ENCODE measurements at places on chromosomes 6 and 20.

DNA sequence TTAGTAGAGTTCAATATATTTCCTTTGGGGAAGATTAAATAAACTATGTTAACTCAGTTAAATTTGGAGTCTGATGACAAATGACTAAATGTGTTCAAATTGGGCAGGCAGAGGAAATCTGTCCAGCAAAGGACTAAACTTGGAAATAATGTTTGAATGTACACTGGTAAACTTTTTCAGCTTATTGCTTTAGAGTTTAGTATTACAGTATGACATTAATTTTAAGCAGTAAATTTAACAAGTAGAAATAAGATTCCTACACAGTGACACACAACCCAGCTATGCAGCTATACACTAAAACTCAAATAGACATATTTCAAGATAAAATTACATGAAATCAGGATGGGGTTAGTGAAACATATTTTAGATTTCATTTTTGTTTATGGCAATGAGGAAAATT lies 42.6 kb upstream of the HDGFL1 start:
- no peak for DNase-seq

GRCh38 chr6:64538722-64539121 lies 903.1 kb downstream of the PHF3 start:
- no peak for DNase-seq

GRCh38 chr20:47137231-47137870 lies 219.1 kb downstream of the ZMYND8 start:
- no peak for DNase-seq

- DNase-seq: no peak
These were observed 96.6 kb upstream of the IRAK1BP1 start for GRCh38 chr6:78770765-78771164.

DNA sequence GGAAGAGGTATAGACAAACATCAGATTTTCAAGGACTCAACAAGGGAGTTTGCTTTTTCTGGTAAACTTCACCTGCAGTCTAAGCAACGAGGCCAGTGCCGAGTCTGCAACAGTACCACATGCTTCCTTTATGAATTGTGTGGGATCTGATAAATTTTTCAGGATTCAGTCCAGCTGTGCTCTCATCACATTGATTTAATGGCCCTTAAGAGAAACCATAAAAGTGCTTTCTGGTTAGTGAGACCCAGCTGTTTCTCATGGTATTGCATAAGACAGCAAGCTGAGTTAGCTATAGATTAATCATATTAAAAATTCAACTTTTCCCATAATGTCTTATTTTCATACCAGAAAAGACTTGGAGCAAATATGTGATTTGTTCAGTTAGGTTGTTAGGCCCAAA lies 291.4 kb downstream of the CENPW start:
- no peak for DNase-seq

GRCh38 chr6:152271776-152272464 lies 365.2 kb downstream of the SYNE1 start:
- DNase-seq: no peak

GRCh38 chr6:72646604-72647485 lies 25.0 kb downstream of the KCNQ5 start:
- DNase-seq: no peak

DNA sequence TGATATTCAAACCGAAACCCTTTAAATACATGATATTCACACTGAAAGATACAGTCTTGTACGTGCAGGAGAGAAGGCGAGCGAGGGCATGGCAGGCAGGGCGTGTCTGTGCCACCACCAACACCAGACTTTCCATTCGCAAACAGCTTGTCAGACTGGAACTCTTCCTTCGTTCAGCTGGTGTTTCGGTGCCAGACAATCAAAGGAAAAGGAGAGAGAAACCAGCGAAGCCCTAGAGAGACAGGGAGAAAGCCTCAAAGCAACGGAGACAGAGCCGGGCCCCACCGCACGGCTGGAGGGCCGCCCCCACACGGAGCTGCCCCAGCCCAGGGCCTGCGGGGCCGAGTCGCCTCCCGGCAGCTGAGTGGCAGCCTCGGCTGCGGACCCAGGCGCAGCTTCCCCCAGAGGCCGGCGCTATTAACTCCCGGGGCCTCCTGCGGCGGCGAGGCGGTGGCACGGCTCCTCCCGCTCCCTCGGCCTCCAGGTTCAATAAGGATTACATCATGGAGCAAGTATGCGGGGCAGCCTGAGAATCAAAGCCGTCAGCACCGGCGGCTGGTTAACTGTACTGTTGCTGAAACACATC lies 32.1 kb upstream of the NR2E1 start:
- no peak for DNase-seq

GRCh38 chr6:79694623-79695343 lies 63.7 kb downstream of the SH3BGRL2 start:
- DNase-seq: no peak

DNA sequence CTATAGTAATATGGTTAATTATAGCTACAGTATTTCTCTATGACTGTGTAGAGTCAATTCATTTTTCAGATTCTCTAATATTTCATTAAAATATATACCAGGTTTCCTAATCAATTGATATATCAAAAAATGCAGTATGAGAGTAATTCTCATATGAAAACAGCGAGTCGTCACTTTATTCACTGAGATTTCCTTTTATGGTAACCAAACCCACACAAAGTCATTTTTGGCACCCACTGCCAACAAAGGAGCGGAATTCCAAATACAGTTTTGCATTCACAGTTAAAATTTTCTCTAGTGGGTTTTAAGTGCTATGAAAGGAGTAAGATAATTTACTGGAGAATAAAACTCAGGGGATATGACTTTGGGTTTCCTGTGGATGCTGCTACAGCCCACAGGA lies 163.8 kb downstream of the HIVEP2 start:
- DNase-seq: no peak

- DNase-seq: no peak
These were observed 19.7 kb downstream of the ZSCAN23 start for GRCh38 chr6:28423546-28423945.

DNA sequence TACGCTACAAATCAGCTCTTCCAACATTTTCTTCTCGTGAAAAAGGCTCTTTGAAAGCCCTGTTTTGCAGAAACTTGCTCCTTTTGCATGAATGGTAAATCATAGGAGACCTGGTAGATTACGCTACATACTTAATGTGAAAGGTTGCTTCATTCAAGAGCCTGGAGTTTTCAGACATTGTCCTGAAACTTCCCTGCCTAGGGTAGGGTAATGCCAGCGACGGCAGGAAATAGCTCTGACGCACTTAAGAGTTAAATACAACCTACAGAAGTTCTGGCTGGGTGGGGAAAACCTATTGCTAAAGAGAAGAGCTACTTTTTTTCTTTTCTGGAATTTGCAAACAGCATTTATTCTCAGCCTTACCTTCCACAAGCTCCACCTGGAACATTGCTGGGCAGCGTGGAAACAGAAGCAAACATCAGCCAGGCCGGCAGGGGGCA lies 144.5 kb downstream of the LPA start:
- no peak for DNase-seq

- no peak for DNase-seq
These were observed 17.6 kb upstream of the FUCA2 start for GRCh38 chr6:143529095-143529494.

- DNase-seq: no peak
These were observed 8.3 kb downstream of the WRNIP1 start for GRCh38 chr6:2773449-2773848.

GRCh38 chr6:169386411-169387057 lies 132.9 kb upstream of the THBS2 start:
- DNase-seq: no peak

DNA sequence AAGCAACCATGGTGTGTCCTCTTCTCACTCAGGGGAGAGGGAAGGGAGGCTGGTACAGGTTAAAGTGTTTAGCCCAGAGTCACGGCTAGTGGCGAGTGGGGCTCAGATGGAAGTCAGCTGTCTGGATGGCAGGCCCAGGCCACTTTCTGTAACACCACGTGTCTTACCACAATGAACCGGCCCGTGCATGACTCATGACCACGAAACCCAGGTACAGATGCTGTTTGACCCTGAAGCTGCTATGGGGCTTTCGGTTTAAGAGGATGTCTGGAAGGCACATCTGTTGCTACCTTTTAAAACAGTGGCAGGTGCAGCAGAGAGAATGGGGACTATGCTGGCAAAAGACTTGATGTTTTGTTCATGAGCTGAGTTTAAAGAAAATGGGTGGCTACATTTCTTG lies 36.5 kb upstream of the MPC1 start:
- peak; percentile 19 for DNase-seq

DNA sequence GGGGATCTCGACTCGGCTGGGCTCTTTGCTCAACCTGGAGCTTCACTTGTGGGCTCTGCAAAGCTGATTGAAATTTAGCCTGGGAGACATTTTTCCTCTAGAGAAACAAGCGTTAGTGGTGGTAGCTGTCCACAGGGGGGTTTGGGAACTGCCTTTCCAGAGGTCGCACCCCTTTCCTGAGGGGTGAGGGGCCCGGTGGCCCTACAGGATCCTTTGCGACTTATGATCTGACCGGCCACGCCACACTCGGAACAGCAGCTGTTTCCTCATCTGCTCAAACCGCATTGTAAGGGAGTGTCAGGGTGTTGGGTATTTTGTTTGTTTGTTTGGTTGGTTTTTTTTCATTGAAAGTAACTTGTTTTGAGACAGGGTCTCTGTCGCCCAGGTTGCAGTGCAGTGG lies 21.0 kb downstream of the PNLDC1 start:
- no peak for DNase-seq

- peak; percentile 28 for DNase-seq
These were observed 23.7 kb downstream of the HLA-A start for GRCh38 chr6:29965873-29966601.

DNA sequence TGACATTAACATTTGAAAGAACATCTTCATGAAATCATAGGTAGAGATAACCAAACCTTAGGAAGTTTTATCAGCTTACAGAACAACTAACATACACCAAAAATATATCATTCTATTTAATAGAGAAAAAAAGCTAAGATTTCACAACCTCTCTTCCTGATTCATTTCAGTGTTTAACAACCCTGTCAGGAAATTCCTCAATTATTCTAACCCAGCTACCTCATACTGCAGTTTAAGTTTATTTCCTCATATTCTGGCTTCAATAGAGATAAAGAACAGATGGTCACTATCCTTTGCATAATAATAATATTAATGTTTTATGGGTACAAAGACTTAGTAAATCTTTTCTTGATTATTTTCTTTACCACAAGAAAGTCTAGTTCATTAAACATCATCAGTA lies 112.9 kb upstream of the HSF2 start:
- DNase-seq: no peak

DNA sequence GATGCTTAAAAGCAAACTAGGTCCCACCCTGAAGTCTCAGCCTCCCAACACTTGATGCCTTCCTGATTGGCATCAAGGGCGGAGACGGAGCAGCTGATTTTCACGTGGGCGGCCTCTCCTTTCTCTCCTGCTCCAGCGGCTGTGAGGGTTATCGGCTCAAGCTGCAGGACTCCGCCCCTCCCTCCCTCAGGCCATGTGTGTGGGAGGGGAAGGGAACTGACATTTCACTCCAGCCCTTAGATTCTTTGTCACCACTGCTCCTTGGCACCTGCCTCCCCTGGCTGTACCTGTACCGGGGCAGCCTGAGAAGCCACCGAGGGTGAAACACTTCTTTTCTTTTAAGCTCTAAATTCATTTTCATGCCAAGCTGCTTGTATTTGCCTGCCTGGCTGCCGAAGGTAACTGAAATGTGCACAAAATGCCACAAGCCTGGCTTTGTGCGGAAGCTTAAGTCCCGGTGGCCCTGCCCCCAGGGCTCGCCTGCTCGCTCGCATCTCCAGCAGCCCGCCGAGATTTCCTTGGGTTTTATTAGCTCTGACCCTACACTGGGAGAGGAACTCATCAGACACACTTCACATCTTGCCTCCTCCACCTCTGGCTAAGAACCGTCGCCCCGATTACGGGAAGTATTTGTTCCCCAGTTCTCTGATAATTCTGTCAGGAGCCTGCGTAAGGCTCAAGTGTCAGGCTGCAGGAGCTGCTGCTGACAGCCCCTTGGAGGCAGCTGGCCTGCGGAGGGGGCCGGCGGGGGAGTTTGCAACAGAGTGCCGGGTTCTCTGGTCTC lies 9.6 kb upstream of the CPNE5 start:
- DNase-seq: no peak

GRCh38 chr6:162198925-162199324 lies 528.6 kb downstream of the PRKN start:
- no peak for DNase-seq
